ENCODE measurements at places on chromosomes 1 and 21.

- H3K36me3 ChIP-seq: no peaks in the 10 kb centered on the region
- DNase-seq: no peak
- H3K4me3 ChIP-seq: no peak overlapping the region
- no peaks in the 10 kb centered on the region for H3K4me1 ChIP-seq
These were observed 117.6 kb downstream of the NME7 start for GRCh38 chr1:169250022-169250421.

GRCh38 chr1:61287734-61288133 is 205.4 kb downstream of the NFIA start:
- peaks cover 2% of the 10 kb centered on the region for H3K4me1 ChIP-seq
- DNase-seq: no peak
- H3K36me3 ChIP-seq: no peaks in the 10 kb centered on the region
- H3K27me3 ChIP-seq: peaks cover 17% of the 10 kb centered on the region
- no peak overlapping the region for H3K27ac ChIP-seq

DNA sequence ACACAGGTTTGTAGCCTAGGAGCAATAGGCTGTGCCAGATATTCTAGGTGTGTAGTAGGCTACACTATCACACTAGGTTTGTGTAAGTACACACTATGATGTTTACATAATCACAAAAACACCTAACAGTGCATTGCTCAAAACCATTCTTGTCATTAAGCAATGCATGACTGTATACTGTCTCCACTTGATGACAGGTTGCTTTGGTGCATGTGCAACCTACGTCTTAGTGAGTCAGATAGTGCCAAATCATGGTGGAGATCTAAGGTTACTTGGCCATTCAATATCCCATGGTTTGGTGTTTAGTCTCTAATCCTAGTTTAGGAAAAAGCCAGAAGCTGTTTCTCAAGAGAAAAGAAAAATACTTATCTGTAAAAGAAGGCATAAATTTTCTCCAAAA is 181.1 kb downstream of the KCNK2 start:
- H3K27ac ChIP-seq: no peak overlapping the region
- H3K4me1 ChIP-seq: no peaks in the 10 kb centered on the region
- DNase-seq: no peak
- no peaks in the 10 kb centered on the region for H3K36me3 ChIP-seq
- H3K27me3 ChIP-seq: no peaks in the 10 kb centered on the region

DNA sequence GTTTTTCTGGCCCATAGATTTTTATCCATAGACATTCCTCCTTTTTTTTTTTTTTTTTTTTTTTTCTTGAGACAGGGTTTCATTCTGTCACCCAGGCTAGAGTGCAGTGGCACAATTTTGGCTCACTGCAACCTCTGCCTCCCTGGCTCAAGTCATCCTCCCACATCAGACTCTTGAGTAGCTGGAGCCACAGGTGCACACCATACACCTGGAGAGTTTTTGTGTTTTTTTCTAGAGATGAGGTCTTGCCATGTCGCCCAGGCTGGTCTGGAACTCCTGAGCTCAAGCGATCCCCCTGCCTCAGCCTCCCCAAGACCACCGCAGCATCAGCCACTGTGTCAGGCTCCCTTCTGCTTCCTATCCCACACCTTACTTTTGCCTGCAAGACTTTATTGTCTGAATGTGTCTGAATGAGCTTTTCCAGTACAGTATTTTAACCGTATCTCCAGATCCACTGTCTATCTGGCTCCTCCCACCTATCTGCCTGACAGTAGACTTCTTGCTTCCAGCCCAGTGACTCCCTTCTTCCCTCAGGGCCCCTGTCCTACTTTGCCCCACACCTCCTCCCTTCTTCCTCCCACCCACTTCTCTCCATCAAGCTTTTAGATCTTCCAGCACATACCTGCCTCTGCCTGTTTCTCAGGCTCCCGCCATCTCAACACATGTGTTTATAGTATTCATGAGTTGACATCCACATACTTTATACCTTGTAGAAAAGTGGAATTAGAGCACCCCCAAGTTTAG is 6.1 kb downstream of the C1orf21 start:
- H3K36me3 ChIP-seq: no peaks in the 10 kb centered on the region
- no peak overlapping the region for H3K4me3 ChIP-seq
- no peak overlapping the region for H3K27ac ChIP-seq
- peaks cover 53% of the 10 kb centered on the region for H3K27me3 ChIP-seq

- no peak for DNase-seq
- no peak overlapping the region for H3K4me3 ChIP-seq
- no peak overlapping the region for H3K27ac ChIP-seq
- no peaks in the 10 kb centered on the region for H3K4me1 ChIP-seq
These were observed 655.4 kb downstream of the LTN1 start for GRCh38 chr21:28337315-28337714.

- peaks cover 45% of the 10 kb centered on the region for H3K36me3 ChIP-seq
- no peak overlapping the region for H3K27ac ChIP-seq
- H3K4me1 ChIP-seq: peaks cover 13% of the 10 kb centered on the region
- no peaks in the 10 kb centered on the region for H3K27me3 ChIP-seq
- DNase-seq: no peak
These were observed 11.3 kb upstream of the C1orf162 start for GRCh38 chr1:111462370-111463028.
